ENCODE measurements at places on chromosomes 7 and 10. TPM values are rescaled to one million over a fixed set of nuclear protein-coding genes. Genes with fewer than 3 reads are reported as not detected.

RGR gene
- not detected for polyA plus RNA-seq

ZCCHC24 gene
- 33.5 TPM for polyA plus RNA-seq

LLCFC1 gene
- not detected for polyA plus RNA-seq

BAZ1B gene
- 33.4 TPM for polyA plus RNA-seq

PDZD7 gene
- 0.44 TPM for polyA plus RNA-seq

GJD4 gene
- polyA plus RNA-seq = not detected

IFIT1B gene
- not detected for polyA plus RNA-seq

TMEM140 gene
- polyA plus RNA-seq = 13.0 TPM

CLDN4 gene
- polyA plus RNA-seq = 0.35 TPM

DNA sequence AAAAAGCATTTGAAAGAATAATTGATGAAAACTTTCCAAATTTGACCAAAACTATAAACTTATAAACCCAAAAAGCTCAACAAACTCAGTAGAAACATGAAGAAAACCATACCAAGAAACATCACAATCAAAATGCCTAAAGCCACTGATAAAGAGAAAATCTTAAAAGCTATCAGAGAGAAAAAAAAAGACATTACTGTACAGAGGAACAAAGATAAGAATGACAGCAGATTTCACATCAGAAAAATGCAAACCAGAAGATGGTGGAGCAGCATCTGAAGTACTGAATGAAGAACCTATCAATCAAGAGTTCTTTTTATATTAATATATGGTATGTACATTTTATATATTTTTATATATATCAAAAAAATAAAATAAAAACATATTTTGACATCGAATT is 2.4 kb upstream of the GPAM start:
- H3K4me1 ChIP-seq = peaks cover 2% of the 10 kb centered on the region
- no peaks in the 10 kb centered on the region for H3K27me3 ChIP-seq
- H3K4me3 ChIP-seq = no peak overlapping the region
- DNase-seq = no peak

- peaks cover 12% of the 10 kb centered on the region for H3K4me1 ChIP-seq
- no peak for DNase-seq
- no peaks in the 10 kb centered on the region for H3K36me3 ChIP-seq
- no peaks in the 10 kb centered on the region for H3K27me3 ChIP-seq
- no peak overlapping the region for H3K4me3 ChIP-seq
Observed at GRCh38 chr7:78172267-78172757, 373.7 kb downstream of the PHTF2 start.

GRCh38 chr7:96968981-96969380 is 36.4 kb upstream of the DLX6 start:
- H3K4me1 ChIP-seq = no peaks in the 10 kb centered on the region
- DNase-seq = no peak
- no peak overlapping the region for H3K4me3 ChIP-seq
- H3K27ac ChIP-seq = no peak overlapping the region

DNA sequence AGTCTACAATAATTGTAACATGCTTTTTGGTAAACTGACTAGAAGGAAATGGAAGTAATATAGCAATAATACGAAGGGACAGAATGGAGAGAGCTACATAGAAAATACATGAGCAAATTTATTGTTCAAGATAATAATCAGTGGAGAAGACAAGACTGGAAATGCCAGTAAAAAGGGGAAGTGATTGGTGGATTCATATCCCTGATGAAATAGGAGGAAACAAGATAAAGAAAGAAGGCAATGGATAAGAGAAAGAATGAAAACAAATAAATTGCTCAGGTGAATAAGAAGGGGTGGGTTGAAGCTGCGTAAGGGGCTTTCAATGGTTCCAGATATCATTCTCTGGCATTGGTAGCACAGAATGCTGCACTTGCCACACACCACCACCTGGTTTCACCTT is 135.9 kb downstream of the LRRN3 start:
- no peak overlapping the region for H3K4me3 ChIP-seq
- no peak overlapping the region for H3K27ac ChIP-seq
- H3K27me3 ChIP-seq = no peaks in the 10 kb centered on the region
- DNase-seq = no peak
- H3K4me1 ChIP-seq = no peaks in the 10 kb centered on the region

DNA sequence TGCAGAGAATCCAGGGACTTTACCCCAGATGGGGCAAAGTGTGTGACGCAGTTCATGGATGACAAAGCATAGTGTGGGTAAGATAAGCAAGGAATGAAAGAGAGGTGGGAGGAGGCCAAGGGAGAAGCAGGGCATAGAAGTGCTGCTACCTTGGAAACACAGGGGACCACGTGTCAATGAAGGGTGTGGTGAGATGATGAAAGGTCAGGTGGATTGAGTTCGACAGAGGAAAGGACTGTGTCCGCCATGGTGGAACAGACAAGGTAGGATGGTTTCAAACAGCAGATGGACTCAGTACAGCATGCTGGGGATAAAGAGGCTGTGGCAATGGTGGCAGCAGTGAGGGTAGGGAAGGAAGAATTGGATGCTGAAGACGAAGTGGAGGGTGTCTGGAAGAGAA is 32.7 kb downstream of the MEST start:
- no peak for DNase-seq
- no peaks in the 10 kb centered on the region for H3K27me3 ChIP-seq
- H3K4me3 ChIP-seq = no peak overlapping the region
- no peaks in the 10 kb centered on the region for H3K36me3 ChIP-seq

- H3K27me3 ChIP-seq = no peaks in the 10 kb centered on the region
- H3K36me3 ChIP-seq = no peaks in the 10 kb centered on the region
- peaks cover 1% of the 10 kb centered on the region for H3K4me1 ChIP-seq
- no peak within 1 kb of the TSS for H3K27ac ChIP-seq
- peak; percentile 62 for DNase-seq
Observed at GRCh38 chr7:116671681-116672595, at the start of gene MET. MET (plus strand) TSS chr7:116672196; CDS start chr7:116699085, 26,889 bp downstream.

DNA sequence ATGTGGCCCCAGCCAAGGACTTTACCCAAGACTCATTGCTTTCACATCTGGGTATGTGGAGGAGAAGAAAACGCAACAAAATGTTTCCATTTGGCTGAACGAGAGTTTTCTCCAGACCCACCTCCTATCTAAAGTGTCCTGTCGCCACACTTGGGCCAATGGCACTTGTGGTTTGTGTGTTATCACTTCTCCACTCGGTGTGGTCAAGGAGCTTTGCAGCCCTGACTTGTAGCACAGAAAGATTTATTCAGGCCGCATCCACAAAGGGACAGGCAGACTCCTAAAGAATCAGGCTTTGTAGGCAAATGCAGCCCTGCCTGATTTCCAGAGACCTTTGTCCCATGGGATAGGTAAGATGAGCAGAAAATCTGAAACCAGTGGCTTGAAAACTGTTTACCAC is 12.8 kb upstream of the LRRC4 start:
- no peak for DNase-seq
- H3K27ac ChIP-seq = no peak overlapping the region
- no peaks in the 10 kb centered on the region for H3K27me3 ChIP-seq

DNA sequence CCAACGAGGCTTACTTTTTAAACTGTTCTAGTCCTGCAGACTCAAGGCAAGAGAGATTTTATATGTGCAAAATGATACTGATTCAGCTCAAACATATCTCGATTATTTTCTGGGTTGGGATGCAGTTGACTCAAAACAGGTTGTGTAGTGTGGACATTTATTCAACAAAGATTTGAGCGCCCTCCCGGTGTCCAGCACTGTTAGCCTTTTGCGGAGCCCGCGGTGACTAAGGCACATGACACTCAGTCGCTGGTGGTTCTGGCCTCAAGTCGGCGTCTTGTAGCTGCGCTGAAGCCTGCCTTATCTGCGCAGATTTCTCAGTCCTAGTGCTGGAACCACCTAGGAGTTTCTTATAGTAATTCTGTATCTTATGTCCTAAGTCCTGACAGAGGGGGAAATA is 938 bp upstream of the CADPS2 start:
- peak overlapping the region; percentile 58 for H3K4me3 ChIP-seq
- peaks cover 1% of the 10 kb centered on the region for H3K4me1 ChIP-seq
- peak; percentile 54 for DNase-seq
- H3K36me3 ChIP-seq = no peaks in the 10 kb centered on the region
- no peaks in the 10 kb centered on the region for H3K27me3 ChIP-seq

DNA sequence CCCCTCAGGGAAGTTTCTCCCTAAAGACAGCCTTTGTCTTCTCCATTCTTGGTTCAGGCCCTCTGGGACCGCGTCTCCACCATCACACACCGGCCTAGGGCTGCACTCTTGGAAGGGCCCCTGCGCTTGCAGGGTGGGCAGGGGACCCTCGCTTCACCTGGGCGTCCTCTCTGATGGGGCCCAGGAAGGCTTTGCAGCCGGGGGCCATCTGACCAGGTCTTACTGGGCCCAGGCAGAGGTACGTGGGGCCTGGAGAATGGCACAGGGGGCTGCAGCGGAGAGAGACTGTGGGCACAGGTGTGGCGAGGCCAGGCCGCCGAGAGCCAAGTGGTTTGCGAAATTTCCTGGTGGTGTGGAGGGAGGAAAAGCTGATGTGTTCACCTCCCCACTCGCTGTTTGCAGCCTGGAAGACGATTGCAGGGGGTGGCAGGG is 44.4 kb downstream of the ALOX5 start:
- H3K4me3 ChIP-seq = no peak overlapping the region
- no peaks in the 10 kb centered on the region for H3K36me3 ChIP-seq
- H3K27ac ChIP-seq = no peak overlapping the region

- H3K4me1 ChIP-seq = no peaks in the 10 kb centered on the region
- H3K27ac ChIP-seq = no peak overlapping the region
- H3K27me3 ChIP-seq = no peaks in the 10 kb centered on the region
- no peak overlapping the region for H3K4me3 ChIP-seq
- H3K36me3 ChIP-seq = no peaks in the 10 kb centered on the region
Observed at GRCh38 chr10:83685458-83685857, 453.9 kb upstream of the GHITM start.

DNA sequence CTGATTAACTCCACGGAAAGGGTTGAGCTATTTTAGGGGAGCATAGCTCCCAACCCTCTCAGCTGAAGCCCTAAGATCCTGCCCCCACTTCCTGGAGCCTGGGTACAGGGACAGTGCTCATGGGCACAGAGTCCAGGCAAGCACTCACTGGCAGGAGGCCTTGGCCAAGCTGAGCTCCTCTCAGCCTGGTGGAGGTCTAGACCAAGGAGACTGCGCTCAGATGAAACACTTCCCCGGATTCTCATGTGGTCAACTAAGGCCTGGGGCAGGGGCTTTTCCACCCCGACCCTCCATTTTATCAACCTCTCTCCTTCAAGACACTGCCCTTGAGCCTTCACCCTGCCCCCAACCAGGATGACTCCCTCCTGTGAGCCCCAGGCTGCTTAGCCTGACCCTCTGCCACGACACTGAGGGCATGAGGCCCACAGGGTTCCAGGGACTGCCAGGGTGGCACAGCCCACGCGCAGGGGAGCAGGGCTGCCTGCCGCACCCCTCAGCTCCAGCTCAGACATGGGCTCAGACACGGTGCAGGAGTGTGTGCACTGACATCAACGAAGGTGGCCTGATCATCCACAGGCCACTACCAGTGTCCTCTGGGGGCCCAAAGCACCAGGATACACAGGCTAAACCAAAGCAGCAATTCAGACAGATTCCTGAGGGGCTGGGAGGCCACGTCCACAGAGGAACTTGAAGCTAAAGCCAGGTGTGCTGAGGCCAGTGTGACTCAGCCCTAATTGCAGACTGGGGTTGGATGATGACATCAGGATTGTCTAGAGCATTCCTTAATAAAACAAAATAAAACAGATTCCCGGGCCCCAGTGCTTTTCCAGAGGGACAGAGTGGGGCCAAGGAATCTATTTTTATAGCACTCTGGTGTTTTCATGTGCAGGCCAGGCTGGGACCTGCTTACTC is 18.8 kb downstream of the CHAT start:
- no peak for DNase-seq
- no peaks in the 10 kb centered on the region for H3K4me1 ChIP-seq
- no peaks in the 10 kb centered on the region for H3K36me3 ChIP-seq
- H3K4me3 ChIP-seq = no peak overlapping the region
- H3K27me3 ChIP-seq = no peaks in the 10 kb centered on the region

- H3K27me3 ChIP-seq = no peaks in the 10 kb centered on the region
- no peak for DNase-seq
- no peak overlapping the region for H3K4me3 ChIP-seq
- H3K4me1 ChIP-seq = no peaks in the 10 kb centered on the region
- H3K36me3 ChIP-seq = no peaks in the 10 kb centered on the region
Observed at GRCh38 chr7:158093156-158093796, 494.3 kb downstream of the PTPRN2 start.

DNA sequence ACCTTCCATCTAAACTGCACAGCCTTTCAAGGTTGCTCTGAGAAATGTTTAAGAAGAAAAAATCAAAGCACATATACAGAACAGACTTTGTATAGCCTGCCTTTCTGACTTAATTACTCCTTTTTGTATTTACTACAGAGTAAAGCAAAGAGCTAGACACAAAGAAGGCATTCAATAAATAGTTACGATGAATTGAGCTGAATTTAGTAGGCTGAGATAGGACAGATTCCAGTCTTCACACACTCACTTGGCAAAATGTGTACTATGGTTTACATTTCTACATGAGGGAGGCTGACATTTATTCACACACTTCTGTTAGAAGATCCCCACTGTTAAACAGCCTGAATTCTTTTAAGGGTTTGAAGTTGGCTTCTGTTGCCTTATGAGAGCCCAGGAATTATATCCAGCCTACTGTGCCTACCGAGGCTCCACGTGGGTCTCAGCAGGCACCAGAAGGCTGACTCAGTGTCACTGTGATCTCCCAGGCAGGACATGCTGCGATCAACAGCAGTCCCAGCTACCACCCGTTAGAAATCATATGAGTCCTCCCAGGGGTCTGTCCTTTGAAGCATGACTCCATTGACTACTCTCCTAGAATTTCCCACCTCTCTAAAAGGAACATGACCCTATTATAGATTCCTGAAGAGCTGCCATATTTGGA is 24.5 kb upstream of the SLC25A13 start:
- H3K36me3 ChIP-seq = no peaks in the 10 kb centered on the region
- DNase-seq = no peak
- no peaks in the 10 kb centered on the region for H3K27me3 ChIP-seq
- no peaks in the 10 kb centered on the region for H3K4me1 ChIP-seq

- H3K27ac ChIP-seq = no peak overlapping the region
- no peak overlapping the region for H3K4me3 ChIP-seq
- DNase-seq = no peak
- no peaks in the 10 kb centered on the region for H3K27me3 ChIP-seq
Observed at GRCh38 chr10:109019001-109019424, 904.3 kb downstream of the XPNPEP1 start.

- DNase-seq = peak; percentile 16
- H3K4me3 ChIP-seq = peak overlapping the region; percentile 83
- H3K36me3 ChIP-seq = no peaks in the 10 kb centered on the region
- no peaks in the 10 kb centered on the region for H3K27me3 ChIP-seq
Observed at GRCh38 chr10:99658622-99659030, 683 bp upstream of the ENTPD7 start.

GRCh38 chr7:105098863-105099515 is 85.0 kb downstream of the KMT2E start:
- no peak overlapping the region for H3K4me3 ChIP-seq
- H3K4me1 ChIP-seq = no peaks in the 10 kb centered on the region
- DNase-seq = no peak
- no peaks in the 10 kb centered on the region for H3K27me3 ChIP-seq

- H3K27ac ChIP-seq = no peak overlapping the region
- H3K4me3 ChIP-seq = no peak overlapping the region
- H3K36me3 ChIP-seq = no peaks in the 10 kb centered on the region
- H3K27me3 ChIP-seq = no peaks in the 10 kb centered on the region
Observed at GRCh38 chr7:531777-532176, 12.1 kb upstream of the PDGFA start.
